ENCODE measurements at places on chromosomes 16 and 17.

- DNase-seq: peak; percentile 62
Measured at GRCh38 chr17:1967213-1967612, 57.9 kb downstream of the RTN4RL1 start.

GRCh38 chr16:4433914-4434787 is 8.5 kb downstream of the DNAJA3 start:
- no peak for DNase-seq

GRCh38 chr17:57195785-57196460 is 60.4 kb upstream of the MSI2 start:
- DNase-seq: no peak

- no peak for DNase-seq
Measured at GRCh38 chr16:54334208-54334607, 47.6 kb upstream of the IRX3 start.

- peak; percentile 63 for DNase-seq
Measured at GRCh38 chr17:82031885-82032627, 578 bp downstream of the RAC3 start.

- DNase-seq: peak; percentile 52
Measured at GRCh38 chr17:18141210-18141803, 32.8 kb downstream of the MYO15A start.

- peak; percentile 64 for DNase-seq
Measured at GRCh38 chr17:75345514-75346167, 56.4 kb upstream of the SLC25A19 start.

GRCh38 chr17:50479522-50480141 is 972 bp downstream of the RSAD1 start:
- peak; percentile 76 for DNase-seq

- no peak for DNase-seq
Measured at GRCh38 chr17:15966183-15966878, 21.4 kb downstream of the ADORA2B start.

DNA sequence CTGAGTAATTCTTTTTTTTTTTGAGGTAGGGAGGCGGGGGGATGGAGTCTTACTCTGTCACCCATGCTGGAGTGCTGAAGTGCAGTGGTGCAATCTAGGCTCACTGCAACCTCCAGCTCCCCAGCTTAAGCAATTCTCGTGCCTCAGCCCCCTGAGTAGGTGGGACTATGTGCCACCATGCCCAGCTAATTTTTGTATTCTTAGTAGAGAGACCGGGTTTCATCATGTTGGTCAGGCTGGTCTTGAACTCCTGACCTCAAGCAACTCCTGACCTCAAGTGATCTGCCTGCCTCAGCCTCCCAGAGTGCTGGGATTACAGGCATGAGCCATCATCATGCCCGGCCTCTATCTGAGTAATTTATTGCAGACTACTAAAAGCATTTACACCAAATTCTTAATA is 19.4 kb downstream of the KPNB1 start:
- DNase-seq: no peak

DNA sequence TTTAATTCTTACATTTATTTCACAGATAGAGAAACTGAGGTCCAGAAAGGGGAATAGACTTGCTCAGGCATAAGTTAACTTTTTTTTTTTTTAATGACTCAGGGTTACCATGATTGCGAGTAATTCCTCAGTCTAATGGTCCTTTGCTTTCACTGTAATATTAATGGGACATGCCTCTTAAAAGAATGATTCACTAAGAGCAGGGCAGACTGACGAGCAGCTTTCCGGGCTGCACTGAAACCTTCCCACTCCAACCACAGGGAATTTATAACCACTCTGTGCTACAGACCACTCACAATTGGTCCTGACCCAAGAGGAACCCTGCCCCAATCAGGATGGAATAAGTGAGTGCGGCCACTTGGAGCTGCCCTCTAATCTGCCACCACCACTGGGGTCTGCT is 5.7 kb downstream of the HOXB2 start:
- no peak for DNase-seq

DNA sequence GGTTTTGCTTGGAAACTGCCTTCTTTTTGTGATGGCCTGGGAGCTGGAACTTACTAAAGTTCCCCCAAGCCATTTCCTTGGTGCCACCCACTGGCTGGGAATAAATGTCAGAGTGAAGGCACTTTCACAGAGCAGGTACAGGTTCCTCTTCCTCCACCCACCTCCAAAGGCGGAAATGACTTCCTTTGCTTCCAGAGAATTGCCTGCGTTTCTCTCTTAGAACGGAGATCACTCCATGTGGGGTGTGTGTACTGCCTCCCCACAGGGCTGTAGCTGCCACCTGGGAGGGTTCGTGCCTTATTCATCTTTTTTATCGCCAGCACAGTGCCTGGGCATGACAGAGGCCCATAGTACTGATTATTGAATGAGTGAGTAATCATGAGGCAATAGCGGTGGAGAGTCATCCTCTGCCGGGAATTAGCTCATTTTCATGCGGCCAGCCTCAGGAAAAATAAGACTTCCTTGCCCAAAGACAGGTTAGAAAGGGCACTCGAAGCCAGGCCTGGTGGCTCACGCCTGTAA is 32.2 kb upstream of the HAS3 start:
- no peak for DNase-seq

DNA sequence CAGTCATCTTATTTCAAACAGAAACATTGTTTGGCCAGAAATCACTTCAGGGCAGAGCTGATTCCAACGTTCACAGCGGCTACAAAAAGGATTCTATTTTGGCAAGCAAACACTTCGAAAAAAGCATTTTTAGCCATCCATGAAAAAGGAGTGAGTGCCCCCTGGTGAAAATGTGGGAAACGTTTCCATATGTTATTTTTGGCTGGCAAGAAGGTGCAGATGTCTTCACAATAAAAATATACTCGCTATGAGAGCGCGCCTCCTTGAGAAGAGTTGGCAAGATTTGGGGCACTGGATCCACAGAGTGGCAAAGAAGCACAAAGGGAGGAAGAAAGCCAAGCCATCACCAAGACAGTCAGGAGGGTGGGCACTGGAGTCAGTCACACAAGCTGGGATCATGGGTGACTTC is 191.1 kb downstream of the CHD9NB start:
- no peak for DNase-seq

DNA sequence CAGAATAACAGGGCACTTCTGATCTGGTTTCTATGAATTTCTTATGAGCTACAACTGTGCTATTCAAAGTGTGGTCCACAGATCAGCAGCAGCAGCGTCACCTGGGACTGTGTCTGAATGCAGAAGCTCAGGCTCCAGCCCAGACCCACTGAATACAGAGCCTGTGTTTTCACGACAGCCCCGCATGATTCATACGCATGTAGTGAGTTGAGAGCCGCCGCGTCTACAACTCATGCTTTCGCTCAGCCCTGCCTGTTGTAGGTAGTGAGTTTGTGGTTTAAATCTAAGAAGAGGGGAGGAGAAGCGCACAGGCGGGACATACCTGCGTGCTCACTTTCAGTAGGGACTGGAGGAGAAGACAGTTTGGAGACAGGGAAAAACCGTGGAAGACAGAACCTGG is 28.5 kb upstream of the ELAC2 start:
- no peak for DNase-seq

DNA sequence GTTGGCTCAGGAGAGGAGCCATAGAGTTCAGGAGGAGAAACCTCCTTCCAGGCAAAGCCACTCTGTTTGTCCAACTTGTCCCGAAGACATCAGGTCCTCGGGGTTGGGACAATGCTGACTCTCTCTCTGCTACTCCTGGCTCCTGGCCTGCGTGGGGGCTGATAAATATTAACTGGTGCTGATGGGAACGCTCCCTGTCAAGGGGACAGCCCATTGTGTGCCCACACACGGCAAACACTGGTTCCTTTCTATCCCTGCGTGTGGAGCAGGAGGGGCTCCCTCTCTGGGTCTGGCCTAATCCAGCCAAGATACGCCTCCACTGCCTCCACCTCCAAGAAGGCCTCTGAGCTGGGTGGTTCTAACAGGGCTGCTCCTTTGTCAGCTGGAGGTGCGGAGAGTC is 4.4 kb downstream of the KIF19 start:
- DNase-seq: no peak

Measured in stimulated activated CD8-positive, alpha-beta memory T cell treated with anti-CD3 and anti-CD28 coated beads, Interleukin-4, amount 100 ng/mL, for 48 hours (primary cell).